Mesothelial cell of epicardium (in vitro differentiated cells): ENCODE measurements at places on chromosomes 3 and 15.

- no peaks in the 10 kb centered on the region for H3K36me3 ChIP-seq
- DNase-seq: no peak
- peaks cover 4% of the 10 kb centered on the region for H3K4me1 ChIP-seq
- H3K27ac ChIP-seq: no peak overlapping the region
- H3K4me3 ChIP-seq: no peak overlapping the region
Measured at GRCh38 chr3:62161371-62161770, 212.0 kb downstream of the FEZF2 start.

DNA sequence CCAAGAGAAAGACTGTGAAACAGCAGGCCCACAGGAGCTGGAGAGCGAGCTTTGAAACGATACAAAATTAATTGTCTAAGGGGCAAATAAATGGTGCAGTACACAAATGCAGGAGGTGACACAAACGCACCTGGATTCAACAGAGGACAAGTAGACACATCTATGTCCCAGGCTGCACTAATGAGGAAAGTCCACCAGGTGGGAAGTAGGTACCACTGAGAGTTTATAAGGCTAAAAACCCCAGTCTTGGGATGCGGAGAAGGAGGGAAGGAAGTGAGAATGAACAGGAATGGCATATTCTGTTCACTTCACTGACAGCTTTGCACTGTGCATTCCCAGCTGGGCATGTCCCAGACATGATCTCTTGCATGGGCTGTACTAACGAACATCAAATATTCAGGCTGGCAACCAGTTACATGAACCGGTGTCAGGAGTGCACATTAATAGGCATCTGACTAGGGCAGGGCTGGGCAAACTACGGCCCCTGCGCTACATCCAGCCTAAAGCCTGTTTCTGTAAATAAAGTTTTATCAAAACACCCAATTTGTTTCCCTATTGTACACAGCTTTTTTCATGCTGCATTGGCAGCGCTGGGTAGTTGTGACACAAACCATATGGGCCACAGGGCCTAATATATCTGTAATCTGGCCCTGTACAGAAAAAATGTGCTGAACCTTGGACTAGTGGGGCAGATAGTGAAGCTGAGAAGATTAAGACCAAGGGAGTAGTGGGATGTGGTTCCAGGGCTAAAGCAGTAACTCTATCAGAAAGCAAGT is 107.0 kb downstream of the IGF2BP2 start:
- H3K4me3 ChIP-seq: no peak overlapping the region
- peaks cover 50% of the 10 kb centered on the region for H3K4me1 ChIP-seq
- no peaks in the 10 kb centered on the region for H3K27me3 ChIP-seq
- peak overlapping the region; percentile 83 for H3K27ac ChIP-seq
- no peak for DNase-seq
- peaks cover 11% of the 10 kb centered on the region for H3K36me3 ChIP-seq

GRCh38 chr3:194775731-194776130 is 90.0 kb downstream of the FAM43A start:
- DNase-seq: no peak
- no peak overlapping the region for H3K4me3 ChIP-seq
- H3K4me1 ChIP-seq: no peaks in the 10 kb centered on the region
- H3K27ac ChIP-seq: no peak overlapping the region
- no peaks in the 10 kb centered on the region for H3K36me3 ChIP-seq
- peaks cover 12% of the 10 kb centered on the region for H3K27me3 ChIP-seq

GRCh38 chr3:61774279-61774890 is 213.0 kb downstream of the PTPRG start:
- peaks cover 4% of the 10 kb centered on the region for H3K4me1 ChIP-seq
- no peak overlapping the region for H3K27ac ChIP-seq
- no peaks in the 10 kb centered on the region for H3K36me3 ChIP-seq
- no peaks in the 10 kb centered on the region for H3K27me3 ChIP-seq
- DNase-seq: no peak
- H3K4me3 ChIP-seq: no peak overlapping the region

DNA sequence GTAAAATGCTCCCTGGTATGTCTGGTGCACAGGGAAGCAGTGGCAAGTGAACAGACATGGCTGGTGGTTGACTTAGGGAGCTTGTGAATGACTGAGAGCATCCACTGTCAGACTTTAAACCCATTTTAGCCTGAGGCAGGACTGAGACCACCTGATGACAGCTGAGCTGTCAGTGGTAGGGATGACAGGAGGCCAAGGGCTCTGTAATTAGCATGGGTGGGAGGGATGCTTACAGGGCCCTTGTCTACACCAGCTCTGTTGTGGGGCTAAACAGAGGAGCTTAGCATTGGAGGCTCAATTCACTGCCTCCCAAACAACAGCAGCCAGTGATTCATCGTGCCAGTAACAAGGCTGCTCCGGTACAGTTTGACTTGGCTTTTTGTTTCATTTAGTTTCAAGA is 169.4 kb downstream of the CHST2 start:
- no peaks in the 10 kb centered on the region for H3K36me3 ChIP-seq
- H3K4me1 ChIP-seq: peaks cover 2% of the 10 kb centered on the region
- H3K27me3 ChIP-seq: peaks cover 3% of the 10 kb centered on the region
- H3K27ac ChIP-seq: no peak overlapping the region
- no peak overlapping the region for H3K4me3 ChIP-seq
- DNase-seq: no peak

DNA sequence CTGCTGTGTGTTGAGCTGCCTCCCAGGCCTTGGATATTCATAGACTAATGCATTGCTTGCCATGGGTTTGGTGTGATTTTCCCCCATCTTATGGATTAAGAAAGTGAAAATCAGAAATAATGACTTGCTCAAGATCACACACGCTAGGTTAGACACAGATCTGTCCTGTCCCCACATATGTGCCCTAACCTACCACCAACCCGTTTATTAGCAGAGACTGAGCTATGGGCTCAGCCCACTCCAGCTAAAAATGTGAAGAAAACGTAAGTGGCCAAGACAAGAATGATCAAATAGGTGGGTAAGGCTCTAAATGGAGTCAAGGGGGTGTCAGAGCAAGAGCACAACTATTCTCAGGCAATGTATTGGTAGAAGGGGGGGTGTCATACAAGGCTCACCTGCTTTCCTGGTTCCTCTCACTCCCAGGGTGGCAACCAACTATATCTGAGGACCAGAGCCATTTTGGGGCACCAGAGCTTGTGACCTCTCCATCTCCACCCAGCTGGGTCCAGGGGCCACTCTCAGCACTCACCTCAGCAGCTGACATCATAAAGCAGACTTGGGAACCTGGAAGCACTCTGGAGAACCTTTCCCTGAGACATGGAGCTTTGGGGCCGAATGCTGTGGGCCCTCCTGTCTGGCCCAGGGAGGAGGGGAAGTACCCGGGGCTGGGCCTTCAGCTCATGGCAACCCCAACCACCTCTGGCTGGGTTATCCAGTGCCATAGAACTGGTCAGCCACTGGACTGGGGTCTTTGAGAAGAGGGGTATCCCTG is 1.4 kb downstream of the HEMK1 start:
- peaks cover 17% of the 10 kb centered on the region for H3K4me1 ChIP-seq
- H3K27ac ChIP-seq: peak overlapping the region; percentile 58
- no peaks in the 10 kb centered on the region for H3K36me3 ChIP-seq
- DNase-seq: no peak
- H3K4me3 ChIP-seq: peak overlapping the region; percentile 93
- peaks cover 13% of the 10 kb centered on the region for H3K27me3 ChIP-seq

DNA sequence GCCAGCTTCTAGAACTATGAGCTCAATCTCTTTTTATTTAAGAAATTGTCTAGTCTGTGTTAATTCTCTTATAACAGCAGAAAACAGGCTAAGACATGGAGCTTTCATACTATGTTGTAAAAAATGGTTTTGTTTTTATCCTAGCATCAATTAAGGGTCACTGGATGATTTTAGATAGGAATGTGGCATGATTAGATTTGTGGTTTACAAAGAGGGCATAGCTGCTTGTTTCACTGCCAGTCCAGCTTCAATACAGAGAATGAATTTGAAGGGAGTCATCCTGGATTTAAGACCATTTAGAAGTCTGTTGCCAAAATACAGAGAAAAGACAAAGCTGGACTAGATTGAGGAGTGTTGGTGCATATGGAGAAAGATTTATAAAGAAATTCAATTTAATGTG is 532.6 kb upstream of the CCDC54 start:
- no peaks in the 10 kb centered on the region for H3K36me3 ChIP-seq
- no peak overlapping the region for H3K4me3 ChIP-seq
- no peak for DNase-seq
- no peaks in the 10 kb centered on the region for H3K27me3 ChIP-seq
- H3K4me1 ChIP-seq: peaks cover 9% of the 10 kb centered on the region

GRCh38 chr3:16406579-16406978 is 106.9 kb downstream of the RFTN1 start:
- H3K4me1 ChIP-seq: no peaks in the 10 kb centered on the region
- DNase-seq: no peak
- peaks cover 3% of the 10 kb centered on the region for H3K27me3 ChIP-seq
- H3K4me3 ChIP-seq: no peak overlapping the region
- H3K36me3 ChIP-seq: no peaks in the 10 kb centered on the region

DNA sequence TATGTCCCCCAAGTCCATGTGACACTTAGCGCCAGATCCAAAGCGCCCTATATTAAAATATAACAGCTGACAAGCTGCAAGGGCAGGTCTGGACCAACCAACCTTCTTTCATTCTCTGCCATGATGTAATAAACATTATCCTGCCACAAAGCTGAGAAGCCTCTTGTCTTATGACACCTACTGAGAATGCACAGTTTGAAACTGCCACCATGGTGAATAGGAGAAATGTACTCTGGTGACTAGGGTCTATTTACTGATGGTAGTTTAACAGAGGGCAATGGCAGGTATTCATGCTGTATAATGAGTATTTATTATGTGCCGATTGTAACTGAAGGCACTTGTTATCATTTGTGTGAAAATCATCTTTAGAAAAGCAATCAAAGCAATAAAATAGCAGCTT is 634.0 kb downstream of the OTOL1 start:
- no peak overlapping the region for H3K27ac ChIP-seq
- no peaks in the 10 kb centered on the region for H3K36me3 ChIP-seq
- no peaks in the 10 kb centered on the region for H3K4me1 ChIP-seq
- no peaks in the 10 kb centered on the region for H3K27me3 ChIP-seq
- no peak for DNase-seq
- no peak overlapping the region for H3K4me3 ChIP-seq

DNA sequence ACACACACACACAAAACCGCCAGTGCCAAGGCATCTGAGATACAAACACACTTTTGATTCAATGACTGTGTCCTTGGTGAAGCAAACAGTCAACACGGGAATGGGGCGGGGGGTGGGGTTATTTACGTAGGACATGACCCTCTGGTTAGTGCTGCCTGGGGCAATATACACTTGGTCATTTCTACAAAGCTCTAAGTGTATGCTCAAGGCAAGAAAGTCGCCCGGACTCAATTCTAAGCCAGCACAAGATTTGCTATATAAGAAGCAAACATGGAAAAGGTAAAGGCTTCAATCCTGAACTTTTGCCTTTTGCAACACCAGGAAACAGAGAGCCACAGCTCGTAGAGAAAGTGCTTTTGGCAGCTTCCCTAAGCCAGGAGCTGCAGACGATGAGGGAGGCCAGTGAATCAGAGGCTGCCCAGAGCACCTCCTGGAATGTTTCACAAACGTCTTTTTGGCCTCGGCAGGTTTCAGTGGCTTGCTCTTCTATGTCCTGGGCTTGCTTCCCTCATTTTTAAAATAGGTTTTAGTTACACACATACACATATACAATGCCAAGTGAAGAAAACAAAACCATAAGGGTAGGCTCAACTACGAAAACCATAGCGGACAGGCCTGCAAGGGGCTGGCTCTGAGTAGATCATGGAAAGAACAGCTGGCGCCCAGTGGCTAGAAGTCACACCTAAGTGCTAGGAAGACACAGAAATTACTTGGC is 73.6 kb downstream of the TM4SF4 start:
- peaks cover 39% of the 10 kb centered on the region for H3K4me1 ChIP-seq
- peak overlapping the region; percentile 87 for H3K27ac ChIP-seq

DNA sequence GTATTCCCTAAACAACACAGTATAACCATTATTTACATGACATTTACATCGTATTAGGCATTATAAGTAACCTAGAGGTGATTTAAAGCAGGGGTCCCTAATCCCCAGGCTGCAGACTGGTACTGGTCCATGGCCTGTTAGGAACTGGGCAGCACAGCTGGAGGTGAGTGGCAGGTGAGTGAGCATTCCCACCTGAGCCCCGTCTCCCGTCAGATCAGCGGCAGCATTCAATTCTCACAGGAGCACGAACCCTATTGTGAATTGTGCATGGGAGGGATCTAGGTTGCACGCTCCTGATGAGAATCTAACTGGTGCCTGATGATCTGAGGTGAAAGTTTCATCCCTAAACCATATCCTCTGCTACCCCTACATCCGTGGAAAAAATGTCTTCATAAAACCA is 138.2 kb downstream of the ATP10A start:
- no peaks in the 10 kb centered on the region for H3K36me3 ChIP-seq
- H3K4me3 ChIP-seq: no peak overlapping the region
- no peak overlapping the region for H3K27ac ChIP-seq
- H3K27me3 ChIP-seq: peaks cover 26% of the 10 kb centered on the region

GRCh38 chr15:74240002-74240568 is 4.0 kb downstream of the CCDC33 start:
- H3K36me3 ChIP-seq: no peaks in the 10 kb centered on the region
- no peak for DNase-seq
- no peak overlapping the region for H3K4me3 ChIP-seq
- peaks cover 12% of the 10 kb centered on the region for H3K27me3 ChIP-seq
- no peak overlapping the region for H3K27ac ChIP-seq

GRCh38 chr3:126394179-126394976 is at the start of gene CFAP100:
CFAP100 (plus strand) TSS chr3:126394909; CDS start chr3:126396001, 1,092 bp downstream.
- H3K27me3 ChIP-seq: peaks cover 57% of the 10 kb centered on the region
- peaks cover 3% of the 10 kb centered on the region for H3K4me1 ChIP-seq

- peaks cover 7% of the 10 kb centered on the region for H3K36me3 ChIP-seq
- H3K4me1 ChIP-seq: peaks cover 7% of the 10 kb centered on the region
- DNase-seq: no peak
- no peaks in the 10 kb centered on the region for H3K27me3 ChIP-seq
- no peak overlapping the region for H3K27ac ChIP-seq
- H3K4me3 ChIP-seq: no peak overlapping the region
Measured at GRCh38 chr15:56736881-56737707, 3.8 kb upstream of the ZNF280D start.

- H3K27ac ChIP-seq: no peak overlapping the region
- no peak overlapping the region for H3K4me3 ChIP-seq
- peaks cover 2% of the 10 kb centered on the region for H3K4me1 ChIP-seq
Measured at GRCh38 chr3:81816473-81817250, 55.2 kb upstream of the GBE1 start.

- H3K4me3 ChIP-seq: no peak overlapping the region
- no peak for DNase-seq
- no peaks in the 10 kb centered on the region for H3K36me3 ChIP-seq
- H3K4me1 ChIP-seq: peaks cover 6% of the 10 kb centered on the region
- no peak overlapping the region for H3K27ac ChIP-seq
- H3K27me3 ChIP-seq: peaks cover 19% of the 10 kb centered on the region
Measured at GRCh38 chr3:66993082-66993481, 5.0 kb upstream of the KBTBD8 start.

- H3K4me3 ChIP-seq: peak overlapping the region; percentile 35
- DNase-seq: no peak
- H3K36me3 ChIP-seq: no peaks in the 10 kb centered on the region
Measured at GRCh38 chr3:169323578-169324451, 339.7 kb downstream of the MECOM start.

DNA sequence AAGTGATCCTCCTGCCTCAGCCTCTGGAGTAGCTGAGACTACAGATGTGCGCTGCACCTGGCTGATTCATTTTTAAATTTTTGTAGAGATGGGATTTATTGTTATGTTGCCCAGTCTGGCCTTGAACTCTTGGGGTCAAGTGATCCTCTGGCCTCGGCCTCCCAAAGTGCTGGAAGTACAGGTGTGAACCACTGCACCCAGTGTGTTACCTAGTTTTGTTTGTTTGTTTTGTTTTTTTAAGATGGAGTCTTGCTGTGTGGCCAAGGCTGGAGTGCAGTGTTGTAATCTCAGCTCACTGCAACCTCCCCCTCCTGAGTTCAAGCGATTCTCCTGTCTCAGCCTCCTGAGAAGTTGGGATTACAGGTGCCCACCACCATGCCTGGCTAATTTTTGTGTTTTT is 12.1 kb downstream of the PTPN23 start:
- peaks cover 28% of the 10 kb centered on the region for H3K4me1 ChIP-seq
- H3K27me3 ChIP-seq: no peaks in the 10 kb centered on the region
- DNase-seq: no peak
- H3K27ac ChIP-seq: peak overlapping the region; percentile 40
